Vagina (tissue), 2 donors: ENCODE measurements at places on chromosomes 2 and 18.

GRCh38 chr2:188576651-188577050, 285.0 kb downstream of the GULP1 start:
- H3K4me3 ChIP-seq = no peak overlapping the region
- no peaks in the 10 kb centered on the region for H3K27me3 ChIP-seq
- no peak for DNase-seq
- no peaks in the 10 kb centered on the region for H3K36me3 ChIP-seq
- peaks cover 23% of the 10 kb centered on the region for H3K4me1 ChIP-seq

DNA sequence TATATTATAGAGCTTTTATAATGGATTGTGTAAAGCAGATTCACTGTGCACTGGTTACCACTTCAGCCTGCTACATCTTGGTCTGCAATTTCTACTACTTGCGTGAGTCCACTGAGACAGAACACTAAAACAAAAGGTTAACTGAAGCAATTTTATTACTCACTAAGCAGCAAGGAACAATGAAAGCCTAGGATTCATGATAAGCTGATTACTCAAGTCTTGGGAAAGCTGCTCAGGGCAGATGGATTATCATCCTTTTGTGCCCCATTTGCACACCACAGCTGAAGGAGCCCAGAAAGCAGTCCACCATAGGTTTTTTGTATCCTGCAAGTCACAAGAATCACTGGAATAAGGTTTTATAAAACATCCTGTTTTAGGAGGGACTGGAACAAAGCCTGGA, 1215.2 kb upstream of the TMEFF2 start:
- DNase-seq = no peak
- no peaks in the 10 kb centered on the region for H3K36me3 ChIP-seq
- H3K4me1 ChIP-seq = no peaks in the 10 kb centered on the region
- no peak overlapping the region for H3K4me3 ChIP-seq

DNA sequence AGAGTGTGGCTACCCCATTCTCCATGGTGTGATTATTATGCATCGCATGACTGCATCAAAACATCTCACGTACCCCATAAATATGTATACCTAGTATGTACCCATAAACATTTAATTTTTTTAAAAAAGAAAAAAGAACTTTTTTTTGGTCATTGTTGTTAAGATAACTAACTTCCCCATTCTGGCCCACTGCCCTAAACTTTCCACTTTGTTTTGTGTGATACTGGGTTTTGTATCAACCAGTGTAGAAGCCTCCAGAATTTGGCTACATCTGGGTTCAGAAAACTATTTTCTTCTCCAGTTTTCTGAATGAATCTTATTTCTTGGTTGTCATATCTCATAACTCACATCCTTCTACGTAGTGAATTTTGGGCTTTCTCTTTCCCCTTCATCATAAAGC, 62.3 kb upstream of the NABP1 start:
- no peak overlapping the region for H3K27ac ChIP-seq
- H3K4me1 ChIP-seq = no peaks in the 10 kb centered on the region
- H3K4me3 ChIP-seq = no peak overlapping the region
- H3K36me3 ChIP-seq = no peaks in the 10 kb centered on the region

GRCh38 chr2:223930103-223930976, 14.8 kb downstream of the WDFY1 start:
- H3K27ac ChIP-seq = no peak overlapping the region
- H3K4me1 ChIP-seq = peaks cover 64% of the 10 kb centered on the region
- no peaks in the 10 kb centered on the region for H3K27me3 ChIP-seq
- H3K36me3 ChIP-seq = no peaks in the 10 kb centered on the region

DNA sequence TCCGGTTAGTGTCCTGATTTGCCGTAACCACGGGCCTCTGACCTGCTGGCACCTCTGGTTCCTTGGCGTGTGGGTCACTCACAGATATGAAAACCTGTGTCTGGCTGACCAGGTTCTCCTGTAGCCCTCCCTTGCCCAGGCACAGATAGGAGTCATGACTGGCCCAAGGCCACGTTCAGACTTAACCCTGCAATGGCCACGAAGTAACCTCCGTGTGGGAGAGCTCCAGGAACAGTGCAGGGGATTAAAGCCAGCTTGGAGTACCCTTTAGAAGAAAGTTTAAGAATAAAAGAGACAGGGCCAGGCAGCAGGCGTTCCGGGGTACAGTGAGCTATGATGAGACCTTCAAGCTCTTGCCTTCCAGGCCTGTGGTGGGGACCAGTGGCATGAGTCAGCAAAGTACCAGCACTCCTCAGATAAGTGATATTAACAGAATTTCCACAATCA, 25.5 kb downstream of the CENPO start:
- no peaks in the 10 kb centered on the region for H3K4me1 ChIP-seq
- H3K4me3 ChIP-seq = no peak overlapping the region
- no peak overlapping the region for H3K27ac ChIP-seq

GRCh38 chr18:35691625-35692024, 110.1 kb downstream of the GALNT1 start:
- H3K27me3 ChIP-seq = no peaks in the 10 kb centered on the region
- peaks cover 13% of the 10 kb centered on the region for H3K36me3 ChIP-seq
- no peak for DNase-seq
- no peaks in the 10 kb centered on the region for H3K4me1 ChIP-seq

DNA sequence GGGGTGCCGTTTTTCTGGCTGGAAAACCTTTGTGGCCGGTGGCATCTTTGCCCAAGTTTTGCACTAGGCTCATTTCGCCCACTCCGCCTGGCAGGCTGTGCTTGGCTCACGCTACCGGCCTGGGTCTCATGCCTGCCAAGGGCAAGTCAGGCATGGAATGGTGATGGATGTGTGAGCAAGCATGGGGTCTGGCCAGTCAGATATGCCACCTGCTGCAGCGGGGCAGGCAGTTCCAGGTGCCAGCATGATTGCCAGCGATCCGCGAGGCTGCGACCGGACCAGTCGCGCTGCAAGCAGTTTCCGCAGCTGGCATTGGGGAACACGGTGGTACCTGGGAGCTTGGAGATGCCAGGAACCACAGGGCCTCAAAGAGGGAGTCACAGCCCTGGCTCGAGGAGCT, 40.6 kb downstream of the TAF1B start:
- no peaks in the 10 kb centered on the region for H3K4me1 ChIP-seq
- no peak for DNase-seq
- H3K27me3 ChIP-seq = no peaks in the 10 kb centered on the region
- no peak overlapping the region for H3K27ac ChIP-seq

DNA sequence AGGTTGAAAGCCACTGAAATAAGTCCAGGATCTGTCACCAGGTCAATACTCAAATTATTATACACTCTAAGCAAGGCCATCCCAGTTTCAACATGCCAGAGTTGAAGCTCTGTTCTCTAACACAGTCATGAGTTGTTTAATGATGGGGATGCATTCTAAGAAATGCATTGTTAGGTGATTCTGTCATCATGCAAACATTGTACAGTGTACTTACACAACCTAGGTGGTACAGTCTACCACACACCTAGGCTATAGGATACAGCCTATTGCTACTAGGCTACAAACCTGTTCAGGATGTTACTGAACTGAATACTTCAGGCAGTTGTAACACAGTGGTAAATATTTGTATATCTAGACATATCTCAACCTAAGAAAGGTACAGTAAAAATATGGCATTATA, 162.2 kb downstream of the BAZ2B start:
- H3K36me3 ChIP-seq = no peaks in the 10 kb centered on the region
- no peak for DNase-seq
- peaks cover 12% of the 10 kb centered on the region for H3K4me1 ChIP-seq
- H3K4me3 ChIP-seq = no peak overlapping the region
- no peaks in the 10 kb centered on the region for H3K27me3 ChIP-seq
- H3K27ac ChIP-seq = no peak overlapping the region

GRCh38 chr2:222711315-222711940, 40.0 kb downstream of the MOGAT1 start:
- H3K27ac ChIP-seq = no peak overlapping the region
- peaks cover 16% of the 10 kb centered on the region for H3K4me1 ChIP-seq
- no peaks in the 10 kb centered on the region for H3K27me3 ChIP-seq
- DNase-seq = no peak
- no peaks in the 10 kb centered on the region for H3K36me3 ChIP-seq

GRCh38 chr2:170675701-170676100, 39.4 kb upstream of the SP5 start:
- peaks cover 16% of the 10 kb centered on the region for H3K4me1 ChIP-seq
- H3K27ac ChIP-seq = no peak overlapping the region

GRCh38 chr2:191386938-191387536, 141.8 kb downstream of the MYO1B start:
- no peaks in the 10 kb centered on the region for H3K27me3 ChIP-seq
- no peaks in the 10 kb centered on the region for H3K36me3 ChIP-seq
- no peaks in the 10 kb centered on the region for H3K4me1 ChIP-seq
- DNase-seq = no peak
- H3K27ac ChIP-seq = no peak overlapping the region
- H3K4me3 ChIP-seq = no peak overlapping the region

GRCh38 chr2:234286118-234286598, 210.7 kb downstream of the ARL4C start:
- DNase-seq = no peak
- H3K4me1 ChIP-seq = peaks cover 15% of the 10 kb centered on the region
- no peak overlapping the region for H3K27ac ChIP-seq
- H3K4me3 ChIP-seq = no peak overlapping the region
- no peaks in the 10 kb centered on the region for H3K36me3 ChIP-seq

- peaks cover 15% of the 10 kb centered on the region for H3K4me1 ChIP-seq
- DNase-seq = no peak
- H3K27ac ChIP-seq = no peak overlapping the region
- H3K27me3 ChIP-seq = no peaks in the 10 kb centered on the region
- H3K4me3 ChIP-seq = no peak overlapping the region
Observed at GRCh38 chr2:239495175-239495574, 94.4 kb upstream of the HDAC4 start.
